Activated effector memory CD4-positive, alpha-beta T cell treated with Interleukin-2 at 50 U/mL for 16 hours (primary cell): ENCODE measurements at places on chromosomes 1 and 21.

- no peak for DNase-seq
Measured at GRCh38 chr1:913491-914130, 10.1 kb upstream of the SAMD11 start.

GRCh38 chr1:190852611-190853010 is 374.9 kb upstream of the BRINP3 start:
- DNase-seq: no peak

DNA sequence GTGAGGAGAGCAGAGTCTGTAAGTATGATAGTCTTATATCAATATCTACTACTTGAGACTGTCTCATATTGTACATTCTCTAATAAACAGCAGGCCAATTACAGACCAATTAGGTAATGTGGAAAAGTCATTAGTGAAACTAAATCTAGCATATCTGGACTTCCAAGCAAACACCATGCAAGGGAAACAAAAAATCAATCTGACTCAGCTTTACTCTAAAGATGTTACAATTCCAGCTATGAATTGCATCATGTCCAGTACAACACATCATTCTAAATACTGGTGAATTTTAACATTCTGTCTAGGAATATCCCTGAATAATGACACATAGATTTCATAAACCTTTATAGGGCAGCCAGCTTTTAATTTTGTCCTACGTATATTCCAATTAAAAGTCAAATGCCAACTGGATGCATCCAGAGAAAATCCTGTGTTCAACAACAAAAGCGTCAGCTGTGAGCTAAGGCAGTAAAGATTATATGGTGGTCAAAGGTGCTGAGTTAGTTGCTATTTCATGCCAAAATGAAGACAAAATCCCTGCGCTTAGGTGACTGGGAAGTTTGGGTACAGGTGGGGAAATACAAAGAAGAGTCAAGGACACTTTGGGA is 159.3 kb downstream of the TTLL7 start:
- DNase-seq: no peak

- no peak for DNase-seq
Measured at GRCh38 chr1:30130099-30130498, 593.3 kb downstream of the MATN1 start.

- DNase-seq: no peak
Measured at GRCh38 chr1:243452092-243452491, 196.3 kb downstream of the SDCCAG8 start.

DNA sequence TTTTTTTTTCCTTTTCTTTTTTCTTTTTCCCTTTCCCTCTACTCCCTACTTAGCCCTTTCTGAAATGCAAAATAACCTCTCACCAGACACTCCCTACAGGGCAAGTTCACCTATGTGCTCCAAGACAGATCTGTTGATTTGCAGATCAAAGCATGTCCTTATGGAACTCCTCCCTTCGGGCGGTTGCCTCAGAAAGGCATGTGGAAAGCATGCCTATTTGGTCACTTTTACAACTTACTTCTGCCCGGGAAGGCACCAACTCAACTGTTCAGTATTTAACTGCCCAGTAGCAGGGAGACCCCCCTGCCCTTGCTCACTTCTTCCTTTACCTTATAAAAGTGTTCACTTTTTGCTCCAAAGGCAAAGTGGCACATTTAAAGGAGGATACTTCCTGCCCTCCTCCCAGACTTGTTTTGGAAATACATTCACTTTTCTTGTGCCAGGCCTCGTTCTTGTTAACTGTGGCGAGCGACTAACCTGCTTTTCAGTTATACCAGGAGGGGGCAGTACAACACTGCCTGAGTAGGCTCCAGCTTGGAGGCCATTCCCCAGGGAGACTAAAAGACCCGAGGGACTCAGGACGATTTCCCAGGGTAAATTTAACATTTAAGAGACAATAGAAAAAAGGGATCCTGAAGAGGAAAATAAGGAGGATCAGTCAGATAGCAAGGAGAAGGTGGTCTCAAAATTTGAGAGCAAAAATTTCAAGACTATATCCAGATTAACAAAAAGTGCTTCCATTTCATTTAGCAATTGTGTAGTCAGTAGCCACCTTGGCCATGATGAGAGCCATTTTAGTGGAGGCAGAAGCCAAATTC is 12.3 kb upstream of the SLAMF7 start:
- DNase-seq: peak; percentile 30

DNA sequence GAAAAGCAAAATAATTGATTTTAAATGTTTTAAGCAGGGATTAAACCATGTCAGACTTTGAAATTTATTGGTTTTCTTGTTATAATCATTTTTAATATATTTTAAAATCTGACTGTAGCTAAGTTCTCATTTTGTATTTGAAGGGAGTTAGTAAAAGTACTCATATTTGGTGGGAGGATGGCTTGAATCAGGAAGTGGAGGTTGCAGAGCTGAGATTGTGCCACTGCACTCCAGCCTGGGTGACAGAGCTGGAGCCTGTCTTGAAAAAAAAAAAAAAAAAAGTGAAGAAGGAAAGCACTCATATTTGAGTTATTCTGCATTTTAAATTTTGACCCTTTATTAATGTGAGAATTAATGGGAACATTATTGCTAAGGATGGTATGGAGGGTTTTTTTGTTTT is 106.0 kb downstream of the RABGAP1L start:
- no peak for DNase-seq

- DNase-seq: no peak
Measured at GRCh38 chr1:25631750-25632485, 15.3 kb downstream of the MAN1C1 start.

GRCh38 chr1:192363177-192363576 is 46.4 kb downstream of the RGS21 start:
- no peak for DNase-seq

DNA sequence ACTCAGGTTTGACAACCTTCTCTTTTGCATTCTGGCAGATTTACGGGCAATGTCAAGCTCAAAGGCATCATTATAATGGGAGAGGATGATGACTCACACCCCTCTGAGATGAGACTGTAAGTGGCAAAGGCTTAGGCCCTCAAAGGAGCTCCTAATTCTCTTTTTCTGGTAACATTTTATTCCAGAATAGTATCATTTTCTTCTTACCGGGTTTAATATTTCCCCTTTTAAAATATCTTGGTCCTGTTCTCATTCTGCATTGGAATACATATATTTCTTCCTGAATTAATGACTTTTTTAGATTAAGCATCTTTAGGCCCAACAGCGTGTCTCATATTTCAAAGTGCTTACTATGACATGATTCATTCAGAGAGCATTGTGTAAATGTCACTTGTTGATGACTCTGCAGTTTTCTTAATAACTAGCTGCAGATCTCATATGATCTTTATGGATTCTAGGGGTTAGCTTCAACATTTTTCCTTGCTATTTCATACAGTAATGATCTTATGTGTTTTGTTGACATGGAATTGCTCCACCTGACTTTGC is 1.7 kb downstream of the PITHD1 start:
- no peak for DNase-seq

GRCh38 chr1:59598120-59598440 is 216.7 kb upstream of the HOOK1 start:
- DNase-seq: no peak

- DNase-seq: no peak
Measured at GRCh38 chr1:32105338-32105737, 2.5 kb upstream of the KPNA6 start.

GRCh38 chr1:25737130-25737529 is 62.9 kb upstream of the SELENON start:
- no peak for DNase-seq

DNA sequence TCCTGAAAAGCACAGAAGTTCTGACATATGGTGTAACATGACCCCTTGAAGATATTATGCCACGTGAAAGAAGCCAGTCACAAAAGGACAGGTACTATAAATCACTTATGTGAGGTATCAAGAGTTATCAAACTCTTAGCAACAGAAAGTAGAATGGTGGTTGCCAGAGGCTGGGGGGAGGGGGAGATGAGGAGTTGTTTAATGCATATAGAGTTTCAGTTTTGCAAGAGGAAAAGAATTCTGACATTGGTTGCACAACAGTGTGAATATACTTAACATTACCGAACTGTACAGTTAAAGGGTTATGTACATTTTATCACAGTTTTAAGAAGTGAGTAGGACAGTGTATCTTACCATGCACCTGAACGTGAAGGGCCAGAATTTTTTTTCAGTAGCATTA is 80.0 kb downstream of the USP25 start:
- no peak for DNase-seq

DNA sequence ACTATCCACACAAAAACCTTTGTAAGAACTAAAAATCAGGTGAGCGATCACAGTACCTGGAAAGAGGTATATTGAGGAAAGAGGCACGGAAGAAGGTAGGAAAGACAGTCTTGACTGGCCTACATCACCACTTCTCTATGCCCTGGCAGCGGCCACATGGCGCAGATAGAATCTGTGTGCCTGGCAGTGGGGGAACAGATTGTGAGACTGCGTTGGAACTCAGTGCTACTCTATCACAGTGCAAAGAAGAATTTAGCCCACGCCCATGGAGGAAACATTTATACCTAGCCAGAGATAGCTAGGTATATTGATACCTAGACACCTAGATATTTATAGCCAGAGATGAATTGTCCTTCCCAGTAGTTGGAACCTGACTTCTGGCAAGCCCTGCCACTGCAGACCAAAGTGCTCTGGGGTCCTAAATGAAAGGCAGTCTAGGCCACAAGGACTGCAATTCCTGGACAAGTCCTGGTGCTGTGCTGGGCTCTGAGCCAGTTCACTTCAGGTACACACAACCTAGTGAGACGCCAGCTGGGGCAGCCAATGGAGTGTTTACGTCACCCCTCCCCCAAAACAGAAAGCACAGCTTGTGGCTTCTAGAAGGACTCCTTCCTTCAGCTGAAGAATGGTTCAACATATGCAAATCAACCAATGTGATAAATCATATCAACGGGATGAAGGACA is 51.9 kb downstream of the DHX9 start:
- DNase-seq: no peak

DNA sequence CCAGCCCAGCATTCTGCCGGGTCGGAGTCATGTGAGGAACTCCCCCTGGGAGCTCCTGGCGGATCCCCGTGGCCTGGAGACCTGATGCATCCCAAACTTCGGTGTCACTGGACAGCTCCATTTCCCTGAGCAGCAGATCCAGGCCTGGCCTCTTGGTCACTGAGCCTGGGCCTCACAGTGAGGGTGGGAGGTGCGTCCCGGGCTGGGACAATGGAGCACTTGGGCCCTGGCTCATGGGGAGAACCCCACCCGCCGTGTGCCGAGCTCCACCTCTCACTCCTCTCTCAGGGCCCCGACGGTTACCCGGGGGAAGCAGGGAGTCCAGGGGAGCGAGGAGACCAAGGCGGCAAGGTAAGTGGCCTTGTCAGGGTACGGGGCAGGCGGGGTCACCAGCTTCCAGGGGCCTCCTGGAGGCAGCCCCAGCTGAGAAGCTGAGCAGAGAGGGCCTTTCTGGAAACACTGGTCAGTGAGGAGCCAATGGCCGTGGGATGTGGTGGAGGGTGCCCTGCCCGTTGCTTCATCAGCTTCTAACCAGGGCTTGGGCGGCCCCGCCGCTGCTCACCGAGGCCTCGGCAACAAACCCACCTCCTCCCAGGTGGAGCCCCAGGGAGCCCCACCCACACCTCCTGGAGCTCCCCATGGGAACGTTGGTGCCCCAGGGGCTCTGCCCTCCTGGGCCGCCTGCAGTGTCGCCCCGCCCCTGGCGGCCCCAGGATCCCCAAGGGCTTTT is 19.8 kb downstream of the COL6A2 start:
- no peak for DNase-seq

DNA sequence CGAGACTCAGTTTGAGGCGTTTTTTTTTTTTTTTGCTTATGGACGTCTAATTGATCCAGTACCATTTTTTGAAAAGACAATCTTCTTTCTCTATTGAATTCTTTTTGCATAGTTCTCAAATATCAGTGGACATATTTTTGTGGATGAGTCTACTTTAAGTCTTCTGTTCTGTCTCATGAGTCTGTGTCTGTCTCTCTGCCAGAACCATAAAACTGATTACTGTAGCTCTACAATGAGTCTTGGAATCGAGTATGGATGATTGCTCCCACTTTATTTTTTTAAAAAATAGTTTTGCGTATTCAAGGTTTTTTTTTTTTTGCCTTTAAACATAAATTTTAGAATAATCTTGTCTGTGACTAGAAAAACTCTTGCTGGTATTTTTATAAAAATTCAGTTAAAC is 323.5 kb downstream of the ZNF326 start:
- DNase-seq: no peak

DNA sequence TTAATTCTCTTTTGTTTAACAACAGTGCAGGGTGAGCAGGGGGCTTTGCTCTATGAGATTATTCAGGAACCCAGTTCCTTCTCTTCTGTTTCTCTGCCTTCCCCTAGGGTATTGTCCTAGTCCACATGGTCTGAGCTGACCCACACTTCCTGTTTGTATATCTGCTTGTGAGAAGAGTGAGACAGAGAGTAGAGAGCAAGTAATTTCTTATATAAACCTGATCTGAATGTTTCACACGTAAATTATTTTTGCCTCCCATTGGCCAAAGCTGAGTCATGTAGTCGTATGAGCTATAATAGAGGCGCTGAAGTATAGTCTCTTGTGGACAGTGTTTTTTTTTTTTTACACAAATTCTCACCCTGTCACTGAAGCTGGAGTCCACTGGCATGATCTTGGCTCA is 134.2 kb upstream of the SERTAD4 start:
- DNase-seq: no peak

DNA sequence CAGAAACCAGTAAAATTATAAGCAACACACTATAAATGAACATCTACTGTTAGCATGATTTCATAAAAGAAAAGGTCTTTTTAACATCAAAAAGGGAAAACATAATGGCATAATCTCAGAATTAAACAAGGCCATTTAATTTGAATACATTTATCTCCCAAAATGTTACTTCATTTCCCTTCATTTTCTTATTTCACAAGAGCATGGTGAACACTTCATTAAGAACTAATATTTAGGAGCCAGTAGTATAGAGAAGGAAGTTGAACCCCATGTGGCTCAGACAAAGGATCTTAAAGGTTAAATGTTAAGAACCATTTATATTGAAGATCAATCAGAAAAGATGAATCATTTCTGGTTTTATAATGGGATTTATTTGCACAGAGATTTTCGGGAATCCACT is 981.7 kb downstream of the TTLL7 start:
- no peak for DNase-seq

DNA sequence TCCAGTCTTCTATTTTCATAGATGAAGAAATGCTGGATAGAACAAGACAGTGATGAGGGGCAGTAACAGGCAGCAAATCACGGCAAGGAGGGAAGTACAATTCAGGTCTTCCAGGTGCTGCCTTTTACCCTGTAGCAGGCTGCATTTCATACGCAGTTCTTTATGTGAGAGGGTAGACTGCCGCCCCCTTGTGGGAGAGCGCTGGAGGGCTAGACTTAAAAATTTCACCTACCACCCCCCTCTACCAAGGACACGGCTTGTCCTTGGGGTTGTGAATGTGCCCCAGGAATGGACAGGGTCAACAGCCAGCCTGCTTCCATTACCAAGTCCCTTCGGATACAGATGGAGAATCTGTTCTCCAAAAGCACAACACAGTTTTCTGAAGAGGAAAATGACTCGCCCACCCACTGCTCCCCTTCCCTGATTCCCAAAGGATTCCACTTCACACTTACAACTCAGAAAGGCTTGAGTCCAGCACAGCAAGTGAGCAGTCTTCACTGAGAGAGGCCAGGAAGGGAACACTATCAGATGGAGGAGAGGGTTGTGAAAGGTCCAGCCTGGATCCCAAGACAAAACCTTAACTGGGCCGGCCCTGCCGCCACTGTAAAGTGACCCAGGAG is 7.4 kb downstream of the WDR77 start:
- DNase-seq: peak; percentile 53

GRCh38 chr21:42925114-42925926 is at the start of gene ERVH48-1:
Gene ERVH48-1, minus strand, starts transcription at chr21:42925630. Its CDS starts 6,624 bp downstream, at chr21:42919006.
- no peak for DNase-seq

- no peak for DNase-seq
Measured at GRCh38 chr1:112510340-112510739, 1.6 kb downstream of the WNT2B start.
